Stimulated activated CD8-positive, alpha-beta memory T cell treated with anti-CD3 and anti-CD28 coated beads, Interleukin-4, amount 100 ng/mL, for 1 hour (primary cell): ENCODE measurements at places on chromosomes 4 and X.
A peak's percentile ranks its signal among the peaks of the same experiment; 100 is the strongest.

GRCh38 chr4:156615066-156615531 is 356.5 kb downstream of the PDGFC start:
- no peak for DNase-seq

DNA sequence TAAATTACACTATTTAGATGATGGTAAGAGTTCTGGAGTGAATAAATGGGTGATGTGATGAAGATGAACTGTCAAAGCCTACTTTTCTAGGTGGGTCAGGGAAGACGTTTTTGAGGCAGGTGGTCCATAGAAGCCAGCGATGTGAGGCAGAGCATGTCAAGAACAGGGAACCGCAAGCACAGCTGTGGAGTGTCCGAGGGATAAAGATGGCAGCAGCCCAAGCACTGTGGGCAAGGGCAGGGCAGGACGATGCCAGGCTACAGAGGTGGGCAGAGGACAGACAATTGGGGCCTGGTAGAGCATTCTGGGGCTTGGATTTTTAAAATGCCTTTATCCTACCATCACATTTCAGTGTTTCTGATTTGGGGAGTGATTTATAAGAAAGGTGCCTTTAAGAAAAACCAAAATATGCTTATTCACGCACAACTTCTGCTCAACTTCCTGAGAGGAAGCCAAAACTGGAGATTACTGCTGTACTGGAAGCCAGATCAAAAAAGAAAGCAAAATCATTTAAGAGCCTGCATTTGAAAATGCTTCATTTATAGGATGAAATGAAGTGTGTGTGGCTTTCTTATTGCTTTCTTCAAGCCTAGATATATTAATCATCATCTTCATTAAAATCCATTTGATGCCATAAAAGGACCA is 119.0 kb upstream of the WDR17 start:
- DNase-seq = no peak

GRCh38 chr4:100949350-100949935 is 397.9 kb downstream of the PPP3CA start:
- DNase-seq = no peak

DNA sequence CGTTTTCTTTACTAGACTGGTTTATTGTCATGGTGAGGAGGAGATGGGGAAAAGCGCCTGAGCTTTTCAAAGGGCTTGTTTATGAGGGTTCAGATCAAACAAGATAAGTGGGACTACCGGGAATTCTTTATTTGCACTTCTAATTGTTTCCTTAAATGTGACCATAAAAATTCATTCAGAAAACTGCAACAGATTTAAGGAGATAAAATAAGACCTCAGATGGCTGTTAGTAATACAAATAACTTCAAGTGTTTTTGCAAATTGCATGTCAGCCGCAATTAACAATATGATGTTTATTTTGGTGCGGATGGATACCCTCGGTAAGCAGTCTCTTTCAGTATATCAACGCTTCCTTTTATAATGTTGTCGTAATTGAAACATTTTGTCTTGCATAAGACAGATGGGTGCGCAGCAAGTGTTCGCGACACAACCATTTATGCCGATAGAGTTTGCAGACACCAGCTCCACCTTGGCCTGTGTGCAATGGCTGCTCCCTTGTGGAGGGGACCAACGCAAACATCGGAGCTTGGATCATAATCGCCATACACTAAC is 151.0 kb downstream of the C4orf33 start:
- no peak for DNase-seq

DNA sequence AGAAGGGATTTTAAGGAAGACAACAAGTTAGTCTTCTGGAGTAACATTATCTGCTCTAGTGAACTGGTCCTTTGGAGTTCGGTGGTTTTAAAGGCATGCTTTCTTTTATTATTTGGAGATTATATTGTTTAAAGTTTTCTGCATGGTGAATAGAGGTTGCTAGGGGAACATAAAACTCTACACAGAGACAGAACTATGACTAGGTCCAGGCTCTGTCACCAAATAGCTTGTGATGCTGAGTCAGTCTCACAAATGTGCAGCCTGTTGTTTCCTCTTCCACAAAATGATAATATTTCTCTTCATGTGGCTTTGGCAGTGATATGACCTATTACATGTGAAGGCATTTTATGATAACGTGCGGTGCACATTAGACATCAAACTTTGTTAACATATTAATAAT is 132.6 kb downstream of the PACRGL start:
- DNase-seq = no peak

GRCh38 chr4:94895081-94895480 is 137.3 kb downstream of the BMPR1B start:
- no peak for DNase-seq

DNA sequence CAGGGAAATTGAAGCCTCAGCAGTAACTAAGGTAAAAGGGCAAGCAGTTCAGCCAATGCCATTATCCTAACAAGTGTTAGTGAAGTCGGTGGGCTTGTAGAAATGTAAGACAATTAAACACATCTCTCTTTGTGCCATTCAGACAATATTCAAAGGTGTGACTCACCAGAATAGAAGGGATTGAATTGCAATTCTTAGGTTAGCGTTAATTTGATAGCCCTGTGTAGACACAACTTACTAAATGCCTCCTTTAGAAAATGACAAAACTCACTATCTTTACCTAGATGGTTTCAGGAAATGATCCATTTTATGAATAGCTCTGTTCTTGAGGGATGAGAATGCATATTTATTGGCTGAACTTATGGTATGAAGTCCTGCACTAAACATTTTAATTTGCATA is 35.2 kb downstream of the RPA4 start:
- no peak for DNase-seq

- DNase-seq = no peak
These were observed 64.4 kb downstream of the SEPSECS start for GRCh38 chr4:25095837-25096236.

GRCh38 chrX:150703695-150703974 is 10.4 kb downstream of the MTMR1 start:
- no peak for DNase-seq

DNA sequence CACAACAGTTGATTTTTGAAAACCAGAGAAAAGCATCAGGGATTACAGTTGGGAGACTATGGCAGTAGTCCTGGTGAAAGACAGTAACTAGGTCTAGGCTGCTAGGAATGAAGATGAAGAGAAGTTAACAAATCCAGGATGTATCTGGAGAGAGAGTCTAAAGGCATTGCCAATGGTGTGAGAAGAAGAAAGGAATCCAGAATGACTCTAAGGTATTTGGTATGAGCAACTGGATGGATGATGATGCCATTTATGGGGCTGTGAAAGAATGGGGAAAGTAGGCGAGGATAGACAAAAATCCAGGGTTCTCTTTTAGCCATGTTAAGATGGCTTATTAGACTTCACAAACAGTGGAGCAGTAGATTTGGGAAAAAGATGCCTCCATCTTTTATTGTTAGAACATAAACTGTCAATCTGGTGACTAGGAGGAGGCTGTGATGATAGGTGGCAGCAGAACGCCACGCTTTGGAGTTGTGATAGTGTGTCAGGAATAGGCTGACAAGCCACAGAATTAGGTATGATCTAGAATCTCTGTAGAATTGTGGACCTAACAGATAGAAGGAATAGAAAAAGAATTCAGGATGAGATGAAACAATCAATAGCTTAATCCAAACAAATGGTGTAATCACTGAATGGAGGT is 27.3 kb upstream of the JADE1 start:
- peak; percentile 31 for DNase-seq

GRCh38 chr4:169963998-169964397 is 62.2 kb downstream of the MFAP3L start:
- no peak for DNase-seq

- no peak for DNase-seq
These were observed 37.1 kb upstream of the TRPC3 start for GRCh38 chr4:121988950-121989349.

GRCh38 chr4:118307643-118308042 is 45.2 kb downstream of the PRSS12 start:
- no peak for DNase-seq

DNA sequence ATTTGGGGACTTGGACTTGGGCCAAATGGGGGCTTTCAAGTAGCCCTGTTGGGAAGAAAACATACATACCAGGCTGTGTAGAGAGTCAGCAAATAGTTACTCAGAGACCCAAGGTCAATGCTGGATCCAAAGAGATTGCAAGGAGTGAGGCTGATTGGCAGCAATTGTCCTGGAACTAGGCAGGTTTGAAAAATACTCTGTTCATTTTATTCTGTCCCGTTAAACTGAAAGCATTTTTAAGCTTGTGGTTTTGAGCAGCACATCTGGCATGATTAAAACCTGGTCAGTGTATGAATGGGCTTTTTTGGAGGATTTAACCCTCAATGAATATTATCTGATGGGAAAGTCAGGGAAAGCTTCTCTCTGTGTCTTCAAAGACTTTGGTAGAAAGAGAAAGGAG is 294.3 kb upstream of the BOD1L1 start:
- DNase-seq = no peak

DNA sequence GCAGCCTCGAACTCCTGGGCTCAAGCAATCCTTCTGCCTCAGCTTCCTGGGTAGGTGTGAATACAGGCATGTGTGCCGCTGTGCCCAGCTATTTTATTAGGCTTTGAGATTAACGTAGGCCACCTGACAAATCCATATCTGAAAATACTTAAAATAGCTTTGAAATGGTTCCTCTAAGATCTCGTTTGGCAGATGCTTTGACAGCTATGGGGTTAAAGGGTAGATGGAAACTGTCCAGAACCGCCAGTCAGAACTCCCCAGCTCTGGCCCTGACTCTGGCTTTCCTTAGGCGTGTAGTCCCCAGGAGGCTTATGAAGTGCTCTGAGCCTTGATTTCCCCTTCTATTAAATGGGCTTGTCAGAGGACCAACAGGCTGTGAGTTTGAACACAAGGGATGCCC is 32.8 kb upstream of the STIM2 start:
- DNase-seq = no peak

GRCh38 chr4:31237233-31237632 is 517.1 kb downstream of the PCDH7 start:
- no peak for DNase-seq

- no peak for DNase-seq
These were observed 4.4 kb upstream of the CHM start for GRCh38 chrX:86051741-86052140.

DNA sequence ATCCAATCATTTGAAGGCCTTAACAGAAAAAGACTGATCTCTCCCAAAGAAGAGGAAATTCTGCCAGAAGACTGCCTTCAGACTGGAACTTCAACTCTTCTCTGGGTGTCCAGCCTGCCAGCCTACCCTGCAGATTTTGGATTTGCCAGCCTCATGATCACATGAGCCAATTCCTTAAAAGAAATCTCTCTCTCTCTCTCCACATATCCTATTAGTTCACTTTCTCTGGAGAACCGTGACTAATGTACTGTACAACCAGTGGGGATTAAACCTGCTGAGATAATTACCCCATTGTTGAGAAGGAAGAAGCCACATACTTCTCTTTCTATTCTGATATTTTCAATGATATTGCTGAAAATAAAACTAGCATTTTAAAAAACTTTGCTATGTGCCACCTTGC is 711.3 kb upstream of the AMOT start:
- no peak for DNase-seq

DNA sequence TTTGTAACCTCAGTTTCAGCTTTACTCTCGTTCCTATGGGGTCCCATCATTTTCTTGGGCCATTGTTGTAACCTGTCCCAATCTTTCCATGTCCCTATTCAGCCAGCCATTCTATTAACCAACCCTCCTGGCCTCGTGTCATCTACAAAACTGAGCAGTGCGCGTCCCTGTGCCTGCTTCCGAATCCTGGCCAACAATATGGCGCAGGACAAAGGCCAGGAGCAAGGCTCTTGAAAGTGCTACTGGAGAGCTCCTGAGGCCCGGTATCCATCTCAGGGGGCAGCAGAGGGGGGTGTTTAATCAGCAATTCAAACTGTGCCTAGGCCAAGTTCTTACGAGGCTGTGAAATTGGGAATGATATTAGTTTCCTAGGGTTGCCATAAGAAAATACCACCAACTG is 41.2 kb upstream of the APLN start:
- no peak for DNase-seq

GRCh38 chr4:4274226-4274625 is 15.7 kb downstream of the LYAR start:
- no peak for DNase-seq

DNA sequence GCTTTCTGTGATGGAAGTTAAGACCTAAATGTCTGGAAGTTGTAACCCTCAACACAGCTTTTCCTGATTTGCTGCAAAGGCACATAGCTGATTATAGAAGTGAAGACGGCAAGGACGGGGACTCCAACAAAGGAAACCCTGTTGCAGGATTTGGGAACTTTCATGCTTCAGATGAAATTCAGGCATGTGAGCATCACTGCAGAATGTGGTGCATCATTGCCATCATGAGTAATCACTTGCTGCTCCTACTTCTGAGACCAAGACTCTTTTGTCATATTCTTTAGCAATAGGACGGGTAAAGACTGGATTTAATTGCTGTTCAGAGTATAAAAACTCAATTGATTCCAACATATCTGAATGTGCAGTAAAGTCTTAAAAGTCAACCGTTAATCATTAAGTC is 35.8 kb downstream of the YIPF6 start:
- DNase-seq = no peak

DNA sequence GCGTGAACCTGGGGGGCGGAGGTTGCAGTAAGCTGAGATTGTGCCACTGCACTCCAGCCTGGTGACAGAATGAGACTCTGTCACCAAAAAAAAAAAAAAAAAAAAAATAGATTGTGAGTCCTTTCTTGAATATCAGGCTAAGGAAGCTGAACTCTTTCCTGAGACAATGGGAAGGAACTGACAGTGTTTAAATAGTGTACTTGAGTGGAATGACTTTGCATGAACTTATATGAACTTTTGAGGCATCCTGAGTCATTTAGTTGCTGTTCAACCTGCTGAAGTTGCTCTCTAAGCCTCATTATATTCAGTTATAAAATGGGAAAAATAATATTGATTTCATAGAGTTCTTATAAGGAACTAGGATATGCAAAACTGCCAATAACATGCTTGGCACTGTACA is 79.3 kb upstream of the LIMCH1 start:
- no peak for DNase-seq

DNA sequence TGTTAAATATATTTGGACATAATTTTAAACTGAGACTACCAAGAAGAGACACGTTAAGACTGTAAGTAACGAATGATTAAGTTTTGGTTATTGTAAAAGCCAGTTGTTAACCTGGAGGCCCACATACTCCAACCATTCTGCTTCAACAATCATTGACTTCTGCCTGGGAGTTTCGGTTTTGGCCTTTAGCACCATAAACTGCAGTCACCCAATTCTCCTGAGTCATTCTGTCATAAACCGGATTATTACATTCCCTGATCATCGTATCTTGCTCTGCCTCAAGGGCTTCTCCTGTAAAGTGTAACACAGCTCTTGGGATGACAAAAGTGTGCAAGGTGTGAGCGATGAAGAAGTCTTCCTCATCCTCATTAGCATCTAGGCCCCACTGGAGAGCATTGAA is 46.9 kb upstream of the PABPC1L2A start:
- DNase-seq = no peak

GRCh38 chr4:87716371-87717265 is 66.5 kb downstream of the DMP1 start:
- no peak for DNase-seq
